Right renal cortex interstitium (tissue), 3 donors: ENCODE measurements at places on chromosomes 7 and 10. TPM values are rescaled to one million over a fixed set of nuclear protein-coding genes. Genes with fewer than 3 reads are reported as not detected.

DNA sequence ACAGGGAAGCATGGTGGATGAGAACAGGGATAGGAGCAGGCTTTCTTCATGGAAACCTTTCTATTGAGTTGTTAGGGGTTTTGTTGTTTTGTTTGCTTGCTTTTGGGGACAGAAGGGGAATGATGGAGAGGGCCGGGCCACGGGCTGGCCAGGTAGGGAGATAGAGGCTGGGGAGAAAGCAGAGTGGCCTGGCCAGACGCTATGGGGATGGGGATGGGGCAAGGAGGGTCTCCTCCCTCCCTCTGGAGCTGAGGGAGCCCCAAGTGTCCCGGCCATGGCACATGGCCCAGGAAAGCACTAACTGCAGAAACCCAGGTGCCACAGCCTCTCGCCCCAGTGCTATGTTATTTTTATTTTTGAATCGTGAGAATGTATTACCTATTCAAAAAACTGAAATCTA, 10.0 kb downstream of the AOC1 start:
- DNase-seq = no peak

- DNase-seq = no peak
These were observed 13.6 kb upstream of the UCMA start for GRCh38 chr10:13247784-13248183.

- DNase-seq = no peak
These were observed 118.4 kb upstream of the WDR11 start for GRCh38 chr10:120732643-120733313.

The FGF8 gene
- polyA plus RNA-seq = 5.4 TPM

DNA sequence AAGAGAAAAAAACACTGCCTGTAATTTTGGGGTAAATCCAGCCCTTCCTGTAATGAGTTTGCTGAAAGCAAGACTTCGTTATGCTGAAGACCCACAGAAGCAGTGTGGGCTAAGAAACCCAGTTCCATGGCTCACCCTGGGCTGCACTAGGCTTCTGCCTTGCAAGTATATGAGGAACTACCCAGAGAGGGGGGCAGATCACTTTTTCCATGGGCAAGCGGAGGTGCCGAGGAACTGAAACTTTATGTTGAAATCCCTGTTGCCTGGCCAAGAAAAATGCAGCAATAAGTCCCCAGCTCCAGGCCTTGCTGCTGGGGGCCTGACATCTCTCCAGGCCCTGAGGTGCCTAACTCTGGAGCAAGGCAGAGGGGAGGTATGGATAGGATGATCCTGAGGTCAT, 8.5 kb downstream of the RASSF4 start:
- no peak for DNase-seq

DNA sequence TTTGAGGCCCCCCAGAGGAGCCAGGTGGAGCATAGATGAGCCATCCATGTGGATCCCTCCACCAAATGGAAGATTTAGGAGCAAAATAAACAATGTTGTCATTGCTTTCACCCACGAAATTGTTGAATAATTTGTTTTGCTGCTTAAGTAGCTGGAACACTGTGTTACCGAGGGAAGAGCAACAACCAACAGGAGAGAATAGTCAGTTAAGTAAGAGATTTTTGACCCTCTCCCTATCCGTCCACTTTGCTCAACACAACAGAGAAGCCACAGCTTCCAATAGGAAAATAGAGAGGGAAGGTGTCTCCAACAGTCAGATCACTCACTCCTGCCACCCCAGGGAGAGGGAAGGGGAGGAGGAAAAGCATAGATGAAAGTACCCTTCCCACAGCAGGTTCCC, 3.9 kb upstream of the ZKSCAN1 start:
- no peak for DNase-seq

DNA sequence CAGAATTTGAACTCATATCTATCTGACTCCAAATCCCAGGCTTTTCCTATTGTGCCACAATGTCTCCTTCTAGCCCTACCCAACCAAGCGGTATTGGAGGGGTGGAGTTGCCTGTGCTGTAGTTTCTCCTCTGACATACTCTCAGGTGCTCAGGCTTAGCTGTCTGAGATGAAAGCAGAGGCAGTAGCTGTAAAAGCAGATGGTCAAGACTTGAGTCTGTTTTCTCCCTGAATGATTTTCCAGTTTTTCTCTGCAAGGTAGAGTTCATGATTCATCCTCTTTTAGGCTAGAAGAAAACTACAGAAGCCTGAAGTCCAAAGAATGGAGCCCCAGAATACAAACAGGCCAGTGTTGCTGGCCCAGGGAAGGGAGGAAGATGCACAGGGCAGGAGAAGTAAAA, 130.0 kb downstream of the PDE1C start:
- no peak for DNase-seq

The FIGNL1 gene
- 28.9 TPM for polyA plus RNA-seq

The VSTM4 gene
- polyA plus RNA-seq = 13.4 TPM

GRCh38 chr10:97827702-97828291, 21.8 kb upstream of the GOLGA7B start:
- no peak for DNase-seq

The HOXA5 gene
- 63.8 TPM for polyA plus RNA-seq

The ARHGEF5 gene
- polyA plus RNA-seq = 21.6 TPM

- DNase-seq = no peak
These were observed 9.7 kb upstream of the ZNF485 start for GRCh38 chr10:43596546-43596945.

DNA sequence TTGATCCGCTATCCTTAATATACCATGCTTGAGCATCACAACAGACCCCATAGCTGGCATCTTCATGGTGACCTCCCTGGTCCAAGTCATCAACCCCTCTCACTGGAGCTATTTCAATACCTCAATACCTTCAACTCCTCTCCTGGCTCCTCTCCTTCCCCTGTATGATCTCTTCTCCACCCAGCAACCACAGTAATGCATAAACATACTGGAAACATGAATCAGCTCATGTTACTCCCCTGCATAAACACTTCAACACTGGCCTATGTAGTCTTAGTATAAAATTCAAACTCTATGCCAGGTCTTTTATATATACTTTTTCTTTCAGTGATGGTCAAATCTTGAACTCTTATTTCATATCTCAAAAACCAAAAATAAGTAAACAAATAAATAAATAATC, 31.8 kb upstream of the TMEM273 start:
- no peak for DNase-seq

- no peak for DNase-seq
These were observed 3.7 kb upstream of the NANOS1 start for GRCh38 chr10:119025776-119026175.

The SPDYE2B gene
- 1.4 TPM for polyA plus RNA-seq
